ENCODE measurements at places on chromosomes 13 and 19. TPM values are rescaled to one million over a fixed set of nuclear protein-coding genes. Genes with fewer than 3 reads are reported as not detected.

- H3K36me3 ChIP-seq: no peaks in the 10 kb centered on the region
- no peaks in the 10 kb centered on the region for H3K27me3 ChIP-seq
- H3K4me3 ChIP-seq: no peak overlapping the region
- peak; percentile 52 for DNase-seq
These were observed 42.0 kb upstream of the NFIC start for GRCh38 chr19:3324405-3324856.

GRCh38 chr19:39405261-39405957 is 1.2 kb upstream of the ZFP36 start:
- H3K4me1 ChIP-seq: peaks cover 57% of the 10 kb centered on the region
- no peak for DNase-seq
- H3K4me3 ChIP-seq: no peak overlapping the region
- no peak overlapping the region for H3K27ac ChIP-seq
- H3K36me3 ChIP-seq: no peaks in the 10 kb centered on the region

DAND5 gene
- total RNA-seq: not detected

DNA sequence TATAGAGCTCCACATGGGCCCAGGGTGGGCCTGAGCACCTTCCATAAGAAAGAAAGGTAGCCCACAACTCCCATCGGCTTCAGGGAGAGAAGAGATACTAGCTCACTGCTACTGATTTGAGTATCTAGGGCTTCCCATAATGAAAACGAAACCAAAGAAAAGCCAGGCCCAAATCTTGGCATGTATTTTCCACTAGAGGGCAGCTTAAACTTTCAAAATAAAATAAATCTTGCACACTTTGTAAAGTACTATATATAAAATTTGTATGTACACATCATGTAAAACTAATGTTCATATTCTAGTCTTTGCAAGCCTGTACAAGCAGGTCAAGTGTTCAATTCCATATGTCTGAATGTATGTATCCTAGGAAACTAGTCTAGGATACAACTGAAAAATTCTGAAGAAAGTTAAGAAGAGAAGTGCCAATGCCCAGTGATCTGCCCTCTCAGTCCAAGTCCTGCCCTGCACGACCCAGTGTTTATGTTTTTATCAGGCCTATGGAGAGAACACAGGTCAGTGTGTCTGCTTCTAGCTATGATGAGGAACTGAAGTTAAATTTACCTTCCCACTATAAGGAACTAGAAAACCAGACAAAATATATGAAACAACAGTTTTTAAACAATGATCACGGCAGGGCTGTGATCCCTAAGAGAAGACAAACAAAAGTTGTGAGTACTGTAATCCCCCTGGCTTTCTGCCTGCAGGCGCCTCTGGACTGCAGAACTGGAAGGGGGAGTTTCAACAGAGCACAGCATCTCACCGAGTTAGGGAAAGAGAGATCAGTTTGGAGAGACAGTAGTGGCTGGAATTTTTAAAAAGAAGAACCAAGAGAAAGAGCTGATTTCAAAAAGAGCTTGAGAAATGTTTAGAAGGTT is 475.7 kb downstream of the UQCRFS1 start:
- peak; percentile 15 for DNase-seq
- H3K36me3 ChIP-seq: no peaks in the 10 kb centered on the region
- H3K4me3 ChIP-seq: no peak overlapping the region
- H3K27me3 ChIP-seq: no peaks in the 10 kb centered on the region
- no peak overlapping the region for H3K27ac ChIP-seq
- H3K4me1 ChIP-seq: no peaks in the 10 kb centered on the region

DNA sequence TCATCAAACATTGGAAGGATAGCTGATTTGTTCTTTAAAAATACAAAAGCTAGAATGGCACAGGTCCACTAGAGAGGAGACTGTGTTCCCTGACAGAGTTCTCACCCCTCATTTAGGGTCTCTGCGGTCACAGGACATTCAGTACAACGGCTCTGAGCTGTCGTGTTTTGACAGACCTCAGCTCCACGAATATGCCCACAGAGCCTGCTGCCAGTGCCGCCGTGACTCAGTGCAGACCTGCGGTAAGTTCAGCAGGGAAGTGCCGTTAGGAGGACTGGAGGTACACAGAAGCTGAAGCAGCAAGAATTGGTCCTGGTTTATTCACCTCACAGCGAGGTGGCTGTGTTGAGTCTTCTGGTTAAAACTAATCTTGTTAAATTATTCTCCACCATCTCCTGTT is 90.0 kb downstream of the TNFRSF19 start:
- no peaks in the 10 kb centered on the region for H3K27me3 ChIP-seq
- no peak overlapping the region for H3K4me3 ChIP-seq
- peaks cover 37% of the 10 kb centered on the region for H3K36me3 ChIP-seq
- H3K27ac ChIP-seq: no peak overlapping the region
- DNase-seq: no peak

DNA sequence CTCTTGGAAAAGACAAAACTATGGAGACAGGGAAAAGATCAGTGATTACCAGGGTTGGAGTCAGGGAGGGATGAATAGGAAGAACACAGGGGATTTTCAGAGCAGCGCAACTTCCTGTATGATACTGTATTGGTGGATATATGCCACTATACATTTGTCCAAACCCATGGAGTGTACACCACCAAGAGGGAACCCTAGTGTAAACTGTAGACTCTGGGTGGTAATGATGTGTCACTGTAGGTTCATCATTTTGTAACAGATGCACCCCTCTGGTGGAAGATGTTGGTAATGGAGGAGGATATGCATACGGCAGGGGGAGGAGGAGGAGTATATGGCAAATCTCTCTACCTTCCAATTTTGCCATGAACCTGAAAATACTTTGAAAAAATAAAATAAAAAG is 68.1 kb downstream of the UFM1 start:
- no peaks in the 10 kb centered on the region for H3K36me3 ChIP-seq
- no peak overlapping the region for H3K27ac ChIP-seq
- peak; percentile 8 for DNase-seq
- no peak overlapping the region for H3K4me3 ChIP-seq

PCDH8 gene
- not detected for total RNA-seq

- H3K4me3 ChIP-seq: no peak overlapping the region
- no peak overlapping the region for H3K27ac ChIP-seq
- no peaks in the 10 kb centered on the region for H3K36me3 ChIP-seq
- H3K4me1 ChIP-seq: no peaks in the 10 kb centered on the region
- DNase-seq: peak; percentile 19
- H3K27me3 ChIP-seq: no peaks in the 10 kb centered on the region
These were observed 2.6 kb downstream of the KCNRG start for GRCh38 chr13:50017819-50018218.

DNA sequence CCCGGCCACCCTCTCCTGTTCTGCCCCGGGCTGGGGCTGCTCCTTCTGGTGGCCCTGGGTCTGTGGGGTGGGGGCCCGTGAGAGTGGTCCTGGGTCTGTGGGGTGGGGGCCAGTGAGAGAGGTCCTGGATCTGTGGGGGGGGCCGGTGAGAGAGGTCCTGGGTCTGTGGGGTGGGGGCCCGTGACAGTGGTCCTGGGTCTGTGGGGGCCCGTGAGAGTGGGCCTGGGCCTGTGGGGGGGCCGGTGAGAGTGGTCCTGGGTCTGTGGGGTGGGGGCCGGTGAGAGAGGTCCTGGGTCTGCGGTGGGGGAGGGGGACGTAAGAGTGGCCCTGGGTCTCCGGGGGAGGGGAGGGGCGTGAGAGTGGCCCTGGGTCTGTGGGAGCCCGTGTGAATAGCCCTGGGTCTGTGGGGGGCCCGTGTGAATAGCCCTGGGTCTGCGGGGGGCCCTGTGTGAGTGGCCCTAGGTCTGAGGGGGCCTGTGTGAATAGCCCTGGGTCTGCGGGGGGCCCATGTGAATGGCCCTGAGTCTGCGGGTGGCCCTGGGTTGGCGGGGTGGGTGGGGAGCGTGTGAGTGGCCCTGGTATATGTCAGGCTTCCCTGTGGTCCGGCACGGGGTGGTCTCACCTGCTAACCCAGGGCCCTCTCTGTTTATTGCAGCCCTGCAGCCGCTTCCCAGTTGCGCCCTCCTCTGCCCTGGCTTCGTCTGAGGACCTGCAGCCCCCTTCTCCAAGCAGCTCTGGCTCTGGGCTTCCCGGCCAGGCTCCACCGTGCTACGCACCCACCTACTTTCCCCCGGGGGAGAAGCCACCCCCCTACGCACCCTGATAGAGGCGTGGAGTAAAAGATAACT is 52.3 kb downstream of the TMEM255B start:
- no peak overlapping the region for H3K27ac ChIP-seq
- H3K4me1 ChIP-seq: peaks cover 12% of the 10 kb centered on the region
- no peak overlapping the region for H3K4me3 ChIP-seq
- no peaks in the 10 kb centered on the region for H3K36me3 ChIP-seq

GRCh38 chr13:59437544-59438301 is 726.0 kb downstream of the DIAPH3 start:
- H3K27ac ChIP-seq: no peak overlapping the region
- H3K4me3 ChIP-seq: no peak overlapping the region
- DNase-seq: no peak
- H3K4me1 ChIP-seq: no peaks in the 10 kb centered on the region

KASH5 gene
- total RNA-seq: not detected

DNA sequence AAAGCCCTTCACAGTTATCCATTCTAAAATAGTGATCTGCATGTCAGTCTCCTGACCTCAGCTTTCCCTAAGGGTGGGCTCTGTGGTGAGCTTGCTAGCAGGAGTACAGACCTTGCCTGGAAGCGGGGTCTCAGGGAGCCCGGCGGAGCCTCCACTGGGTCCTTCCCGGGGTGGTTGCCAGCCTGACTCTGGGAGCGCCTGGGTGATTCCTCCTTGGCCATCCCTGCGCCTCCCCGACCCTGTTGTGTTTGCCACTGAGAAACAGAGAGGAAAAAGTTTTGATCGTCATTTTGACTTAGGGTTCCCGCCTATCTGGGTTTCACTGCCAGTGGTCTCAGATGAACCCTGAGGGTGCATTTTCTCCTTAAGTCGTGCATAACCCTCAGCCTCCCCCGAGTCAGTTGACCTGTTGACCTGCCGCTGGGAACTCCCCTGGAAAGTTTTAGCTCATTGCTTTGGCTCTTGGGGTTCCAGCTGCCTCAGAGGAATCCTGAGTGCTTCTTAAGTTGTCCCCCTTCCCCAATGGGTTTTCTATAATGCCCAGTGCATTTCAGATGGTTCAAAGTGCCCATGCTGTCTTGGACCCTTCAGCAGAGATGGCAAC is 117.8 kb downstream of the RAB20 start:
- H3K36me3 ChIP-seq: no peaks in the 10 kb centered on the region
- peaks cover 52% of the 10 kb centered on the region for H3K27me3 ChIP-seq
- H3K4me3 ChIP-seq: no peak overlapping the region
- DNase-seq: no peak
- peaks cover 18% of the 10 kb centered on the region for H3K4me1 ChIP-seq
- H3K27ac ChIP-seq: no peak overlapping the region

- H3K4me1 ChIP-seq: peaks cover 8% of the 10 kb centered on the region
- no peaks in the 10 kb centered on the region for H3K27me3 ChIP-seq
- no peak overlapping the region for H3K27ac ChIP-seq
- H3K4me3 ChIP-seq: no peak overlapping the region
- DNase-seq: no peak
These were observed 275.6 kb downstream of the KLF5 start for GRCh38 chr13:73334445-73334844.

ZFR2 gene
- total RNA-seq: 1.00 TPM

GRCh38 chr13:100944791-100945345 is 270.3 kb upstream of the TMTC4 start:
- no peak overlapping the region for H3K4me3 ChIP-seq
- no peaks in the 10 kb centered on the region for H3K4me1 ChIP-seq
- DNase-seq: no peak
- 0 out of 3 replicates have a peak, but pooled peaks cover 5% of the 10 kb centered on the region for H3K27me3 ChIP-seq
- no peak overlapping the region for H3K27ac ChIP-seq

NTN5 gene
- total RNA-seq: not detected

DNA sequence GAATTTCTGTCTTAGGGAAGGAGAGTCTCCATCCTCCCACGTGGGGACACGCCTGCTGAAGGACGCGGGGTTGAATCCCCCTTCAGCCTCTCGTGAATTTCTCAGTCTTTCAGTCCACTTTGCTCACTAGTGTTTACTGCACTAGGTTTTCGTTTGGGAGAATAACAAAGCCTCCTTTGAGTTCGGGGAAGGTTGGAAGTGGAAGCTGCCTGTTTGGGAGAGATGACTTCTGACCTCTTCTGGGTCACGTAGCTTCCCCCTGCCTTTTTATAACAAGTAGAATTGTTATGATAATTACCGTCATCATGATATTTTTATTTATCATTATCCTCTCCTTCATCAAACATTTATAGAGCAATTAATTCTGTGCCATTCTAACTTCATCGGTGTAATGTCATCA is 60.7 kb downstream of the ATP11A start:
- DNase-seq: no peak
- H3K4me3 ChIP-seq: no peak overlapping the region
- no peaks in the 10 kb centered on the region for H3K27me3 ChIP-seq
- H3K4me1 ChIP-seq: peaks cover 32% of the 10 kb centered on the region

DNA sequence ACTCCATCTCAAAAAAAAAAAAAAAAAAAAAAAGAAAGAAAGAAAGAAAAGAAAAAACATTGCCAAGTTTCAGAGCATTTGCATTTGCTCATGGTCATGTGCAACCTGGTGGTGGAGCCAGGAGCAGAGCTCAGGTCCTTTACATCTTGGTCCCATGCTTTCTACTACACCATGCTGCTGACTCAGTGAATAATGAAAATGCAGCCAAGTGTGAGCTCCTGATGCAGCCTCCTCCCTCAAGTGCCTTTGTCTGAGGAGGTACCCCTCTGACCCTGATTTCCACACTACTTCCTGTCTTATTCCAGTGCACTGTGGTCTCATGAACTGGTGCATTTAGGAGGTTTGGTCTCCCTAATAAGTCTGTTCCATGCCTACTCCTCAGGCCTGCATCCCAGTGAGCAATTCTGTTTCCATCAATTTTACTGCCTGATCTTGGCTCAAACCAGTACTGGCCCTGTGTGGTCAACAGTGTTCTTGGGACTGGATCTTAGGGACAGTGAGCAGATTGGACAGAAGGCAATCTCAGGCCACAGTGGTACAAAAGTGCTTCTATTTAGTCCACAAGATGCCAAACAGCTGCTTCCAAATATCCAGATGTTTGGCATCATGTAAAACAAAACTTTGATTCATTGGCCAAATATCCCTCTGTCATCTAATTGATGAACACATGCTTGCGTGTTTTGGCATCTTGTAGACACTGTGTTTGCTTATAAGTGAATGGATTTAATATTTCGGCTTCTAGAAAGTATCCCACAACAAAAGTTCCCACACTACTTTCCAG is 28.8 kb upstream of the LRCH1 start:
- H3K4me1 ChIP-seq: no peaks in the 10 kb centered on the region
- DNase-seq: no peak
- H3K36me3 ChIP-seq: no peaks in the 10 kb centered on the region
- no peaks in the 10 kb centered on the region for H3K27me3 ChIP-seq

DNA sequence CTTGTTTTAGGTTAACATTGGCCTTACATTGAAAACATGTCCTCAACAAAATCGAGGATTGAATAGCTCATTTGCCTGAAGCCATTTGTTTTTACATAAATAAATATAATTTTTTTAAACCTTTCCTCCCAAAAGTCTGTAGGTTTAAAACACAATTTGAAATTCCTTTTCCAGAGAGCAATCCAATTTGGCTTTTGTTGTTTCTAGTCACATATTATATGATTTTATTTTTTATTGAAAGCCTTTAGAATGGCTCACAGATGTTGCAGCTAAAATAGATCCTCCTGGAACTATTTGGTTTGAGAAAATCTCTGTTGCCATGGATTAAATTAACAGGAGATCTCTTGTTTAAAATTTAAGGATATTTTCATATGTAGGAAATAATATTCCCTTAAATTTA is 512.6 kb downstream of the KLF5 start:
- no peak overlapping the region for H3K4me3 ChIP-seq
- H3K27ac ChIP-seq: no peak overlapping the region
- no peak for DNase-seq

GRCh38 chr19:39247701-39248664 is 673 bp downstream of the IFNL4 start:
- H3K36me3 ChIP-seq: no peaks in the 10 kb centered on the region
- no peak overlapping the region for H3K27ac ChIP-seq
- DNase-seq: no peak
- H3K27me3 ChIP-seq: no peaks in the 10 kb centered on the region

Data from HepG2 (cell line).